ENCODE measurements at places on chromosomes 11 and 22. TPM values are rescaled to one million over a fixed set of nuclear protein-coding genes. Genes with fewer than 3 reads are reported as not detected.
A peak's percentile ranks its signal among the peaks of the same experiment; 100 is the strongest.

The ISX gene
- total RNA-seq, result not detected

GRCh38 chr22:37514526-37515051, 4.6 kb downstream of the CARD10 start:
- DNase-seq, result peak; percentile 37

The C1QTNF5 gene
- 0.51 TPM for total RNA-seq

GRCh38 chr11:87934182-87934581, 241.1 kb downstream of the RAB38 start:
- no peak for DNase-seq

DNA sequence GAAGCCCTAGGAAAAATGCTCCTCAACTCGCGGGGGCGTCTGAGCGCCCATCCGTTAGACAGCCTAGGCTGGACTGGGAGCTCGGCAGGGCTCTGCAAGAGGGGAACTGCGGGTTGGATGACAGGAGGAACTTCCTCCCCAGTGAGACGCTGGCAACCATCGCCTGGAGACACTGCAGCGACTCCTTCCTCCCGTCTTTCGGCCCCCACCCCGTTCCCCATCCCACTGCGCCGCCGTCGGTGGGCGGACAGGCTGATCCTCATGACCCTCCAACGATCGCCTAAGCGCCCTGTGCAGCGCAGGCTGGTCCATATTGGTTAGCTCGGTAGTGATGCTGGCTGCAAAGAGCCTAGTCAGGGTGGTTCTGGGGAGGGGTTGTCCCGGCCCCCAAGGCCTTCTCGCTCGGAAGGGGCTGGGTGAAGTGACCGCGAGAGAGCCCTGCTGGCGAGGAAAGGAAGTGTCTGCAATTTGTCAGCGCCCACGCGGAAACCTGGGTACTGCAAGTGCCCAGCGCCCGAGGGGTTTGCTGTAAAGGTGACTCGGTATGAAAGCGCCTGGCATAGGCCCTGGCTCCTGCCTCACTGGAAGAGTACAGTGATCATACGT, 638 bp downstream of the NRGN start:
- peak; percentile 54 for DNase-seq

DNA sequence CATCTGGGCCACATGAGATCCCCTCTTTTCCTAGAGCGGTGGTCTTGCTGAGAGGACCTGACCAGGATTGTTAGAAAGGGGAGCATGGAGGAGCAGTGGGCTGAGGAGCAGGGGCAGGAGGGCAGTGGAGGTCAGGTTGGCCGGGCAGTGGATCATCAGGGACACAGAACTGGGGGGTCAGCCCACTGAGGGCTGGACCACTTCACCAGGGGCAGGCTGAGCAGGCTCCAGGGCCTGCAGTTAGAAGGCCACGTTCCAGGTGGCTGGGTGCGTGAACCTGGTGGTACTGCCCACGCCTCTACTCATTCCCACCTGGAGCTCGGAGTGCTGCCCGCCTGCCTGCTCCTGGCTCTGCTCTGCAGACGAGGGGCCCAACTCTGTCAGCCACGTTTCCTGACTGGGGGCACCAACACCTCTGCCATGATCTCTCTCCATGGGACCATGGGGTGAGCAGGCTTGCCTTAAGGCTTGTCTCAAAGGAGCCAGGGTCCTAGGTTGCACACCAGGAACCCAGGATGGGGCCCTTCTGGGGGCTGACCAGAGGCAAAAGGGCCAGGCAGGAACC, 9.7 kb downstream of the MRGPRF start:
- DNase-seq, result no peak

The ZNF214 gene
- total RNA-seq, result 1.8 TPM

The OR10A2 gene
- not detected for total RNA-seq

The ANKK1 gene
- 0.06 TPM for total RNA-seq

- DNase-seq, result no peak
Observed at GRCh38 chr22:26785932-26786331, 128.5 kb downstream of the MIAT start.

GRCh38 chr22:40232624-40233023, 54.9 kb downstream of the TNRC6B start:
- no peak for DNase-seq

- peak; percentile 85 for DNase-seq
Observed at GRCh38 chr22:45996241-45997076, 19.5 kb upstream of the WNT7B start.

- no peak for DNase-seq
Observed at GRCh38 chr11:101717619-101718018, 133.8 kb upstream of the TRPC6 start.

DNA sequence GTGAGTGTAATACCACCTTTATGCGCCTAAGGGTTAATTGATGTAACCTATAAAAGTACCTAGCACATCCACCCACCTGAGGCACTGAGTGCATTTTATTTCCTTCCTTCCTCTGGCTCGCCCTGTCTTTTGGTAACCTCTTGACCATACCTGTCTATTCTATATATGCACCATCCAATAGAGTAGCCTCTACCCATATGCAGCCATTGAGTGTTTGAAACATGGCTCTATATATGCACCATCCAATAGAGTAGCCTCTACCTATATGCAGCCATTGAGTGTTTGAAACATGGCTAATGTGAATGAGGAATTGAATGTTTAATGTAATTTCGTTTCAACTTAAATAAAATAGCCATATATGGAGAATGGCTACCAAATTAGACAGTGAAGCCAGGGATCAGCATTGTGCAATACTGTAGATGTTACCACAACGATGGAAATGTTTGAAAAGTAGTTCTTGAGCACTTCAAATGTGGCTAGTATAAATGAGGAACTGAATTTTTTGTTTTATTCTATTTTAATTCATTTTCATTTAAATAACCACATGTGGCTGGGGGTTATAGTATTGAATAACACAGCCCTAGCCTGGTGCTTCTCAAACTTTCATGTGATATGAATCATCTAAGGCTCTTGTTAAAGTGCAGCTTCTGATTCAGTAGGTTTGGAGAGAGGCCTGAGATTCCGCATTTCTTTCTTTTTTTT, 33.8 kb downstream of the SLC35F2 start:
- DNase-seq, result no peak

DNA sequence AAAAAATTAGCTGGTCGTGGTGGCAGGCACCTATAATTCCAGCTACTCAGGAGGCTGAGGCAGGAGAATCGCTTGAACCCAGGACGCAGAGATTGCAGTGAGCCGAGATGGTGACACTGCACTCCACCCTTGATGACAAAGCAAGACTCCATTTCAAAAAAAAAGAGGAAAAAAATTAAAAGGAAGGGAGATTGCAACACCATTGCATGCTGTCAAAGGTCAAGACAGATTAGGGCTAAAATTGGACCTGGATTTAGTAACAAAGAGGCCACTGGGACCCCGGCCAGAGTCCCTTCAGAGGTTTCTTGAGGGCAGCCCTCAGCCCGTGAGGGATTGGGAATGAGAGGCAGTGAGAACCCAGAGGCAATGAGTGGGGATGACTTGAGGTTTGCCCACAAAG, 8.2 kb upstream of the MAFF start:
- DNase-seq, result no peak

DNA sequence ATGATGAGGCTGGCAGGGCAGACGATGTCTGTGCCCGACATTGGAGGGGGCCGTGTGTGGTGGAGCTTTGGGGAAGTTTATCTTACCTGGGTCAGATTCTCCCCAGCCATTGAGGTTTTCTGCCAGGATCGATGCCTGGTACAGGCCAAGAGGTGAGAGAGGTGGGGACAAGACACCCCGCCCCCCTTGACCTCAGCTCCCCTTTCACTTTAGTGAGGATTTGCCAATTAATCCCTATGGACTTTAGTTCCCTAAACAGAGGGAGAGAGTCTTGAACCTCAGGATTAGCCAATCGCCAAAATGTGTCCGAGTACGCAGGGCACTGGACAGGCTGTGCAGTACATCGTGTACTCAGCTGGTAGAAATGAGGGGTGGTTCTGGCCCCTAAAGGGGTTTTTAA, 541 bp downstream of the HORMAD2 start:
- no peak for DNase-seq

The TMPRSS4 gene
- total RNA-seq, result not detected

GRCh38 chr22:49392841-49393510, 434.7 kb downstream of the BRD1 start:
- DNase-seq, result no peak

DNA sequence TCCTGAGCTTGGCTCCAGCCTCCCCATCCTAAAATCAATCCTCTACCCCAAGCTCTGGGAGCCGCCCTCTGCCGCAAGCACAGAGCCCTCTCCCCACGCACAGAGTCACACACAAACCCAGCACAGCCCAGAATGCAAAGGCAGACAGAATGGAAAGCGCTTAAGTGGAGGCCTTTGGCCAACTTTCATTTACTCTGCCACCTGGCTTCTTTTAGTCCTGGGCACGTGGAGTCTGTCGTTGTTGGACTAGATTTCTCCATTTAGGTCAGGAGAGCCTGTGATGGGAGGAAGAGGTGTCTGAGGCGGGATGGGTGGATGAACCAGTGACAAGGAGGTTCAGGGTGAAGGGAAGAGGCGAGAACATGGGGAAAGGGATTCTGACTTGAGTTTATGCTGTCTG, 191.7 kb downstream of the DSCAML1 start:
- no peak for DNase-seq

GRCh38 chr22:41799486-41800347, 762 bp upstream of the CCDC134 start:
- no peak for DNase-seq

The H19 gene
- not detected for total RNA-seq

- peak; percentile 21 for DNase-seq
Observed at GRCh38 chr22:34055525-34056200, 135.4 kb upstream of the LARGE1 start.

The POU2F3 gene
- total RNA-seq, result not detected

The GLYATL1 gene
- not detected for total RNA-seq

GRCh38 chr11:46252373-46252914, 25.0 kb upstream of the CREB3L1 start:
- DNase-seq, result no peak

The KCNK7 gene
- total RNA-seq, result not detected

The OR5B21 gene
- not detected for total RNA-seq

DNA sequence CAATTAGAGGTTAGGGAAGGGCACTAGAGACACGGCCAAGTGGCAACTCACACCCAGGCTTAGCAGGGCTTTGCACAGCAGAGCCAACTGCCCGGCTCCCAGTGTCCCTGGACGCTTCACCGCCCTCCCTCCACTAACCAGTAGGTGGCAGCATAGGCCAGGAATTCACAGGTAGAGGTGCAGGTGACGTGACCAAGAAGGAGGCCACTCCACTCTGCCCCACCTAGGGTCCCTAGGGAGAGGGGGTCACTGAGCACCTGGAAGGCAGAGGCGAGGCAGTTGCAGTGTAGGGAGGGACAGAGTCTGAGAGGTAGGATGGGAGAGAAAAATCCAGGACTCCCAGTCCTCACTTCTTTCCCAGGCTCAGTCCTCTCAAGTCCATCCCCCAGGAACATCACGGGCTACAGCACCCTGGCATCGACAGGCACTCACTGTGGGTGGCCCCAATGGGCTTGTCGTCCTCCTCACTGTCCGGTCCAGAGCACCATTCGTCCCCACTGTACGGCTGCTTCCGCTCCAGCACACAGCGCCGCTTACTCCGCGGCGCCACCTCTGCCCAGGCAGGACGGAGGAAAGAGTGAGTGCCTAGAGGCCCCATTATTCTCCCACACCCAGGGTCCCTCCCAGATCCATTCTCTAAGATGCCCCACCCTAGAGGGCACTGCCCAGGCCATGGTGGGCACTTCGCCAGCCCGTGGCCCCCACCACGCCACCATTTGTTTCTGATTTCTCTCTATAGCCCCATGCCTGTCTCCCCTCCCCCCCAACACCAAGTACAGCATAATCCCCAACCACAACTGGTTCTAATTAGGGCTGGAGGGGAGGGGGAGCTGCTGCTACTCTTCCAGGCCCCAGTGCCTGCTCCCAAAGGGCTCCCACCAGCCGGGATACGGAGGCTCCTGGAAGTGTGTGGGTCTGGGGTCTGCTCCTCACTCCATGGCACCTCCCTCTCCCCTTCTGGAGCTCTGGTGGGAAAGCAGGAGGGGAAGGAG, 18.4 kb downstream of the BCL9L start:
- peak; percentile 77 for DNase-seq
